ENCODE measurements at places on chromosomes 3 and 15.

GRCh38 chr3:114418107-114418506 is 124.3 kb downstream of the TIGIT start:
- no peak for DNase-seq

DNA sequence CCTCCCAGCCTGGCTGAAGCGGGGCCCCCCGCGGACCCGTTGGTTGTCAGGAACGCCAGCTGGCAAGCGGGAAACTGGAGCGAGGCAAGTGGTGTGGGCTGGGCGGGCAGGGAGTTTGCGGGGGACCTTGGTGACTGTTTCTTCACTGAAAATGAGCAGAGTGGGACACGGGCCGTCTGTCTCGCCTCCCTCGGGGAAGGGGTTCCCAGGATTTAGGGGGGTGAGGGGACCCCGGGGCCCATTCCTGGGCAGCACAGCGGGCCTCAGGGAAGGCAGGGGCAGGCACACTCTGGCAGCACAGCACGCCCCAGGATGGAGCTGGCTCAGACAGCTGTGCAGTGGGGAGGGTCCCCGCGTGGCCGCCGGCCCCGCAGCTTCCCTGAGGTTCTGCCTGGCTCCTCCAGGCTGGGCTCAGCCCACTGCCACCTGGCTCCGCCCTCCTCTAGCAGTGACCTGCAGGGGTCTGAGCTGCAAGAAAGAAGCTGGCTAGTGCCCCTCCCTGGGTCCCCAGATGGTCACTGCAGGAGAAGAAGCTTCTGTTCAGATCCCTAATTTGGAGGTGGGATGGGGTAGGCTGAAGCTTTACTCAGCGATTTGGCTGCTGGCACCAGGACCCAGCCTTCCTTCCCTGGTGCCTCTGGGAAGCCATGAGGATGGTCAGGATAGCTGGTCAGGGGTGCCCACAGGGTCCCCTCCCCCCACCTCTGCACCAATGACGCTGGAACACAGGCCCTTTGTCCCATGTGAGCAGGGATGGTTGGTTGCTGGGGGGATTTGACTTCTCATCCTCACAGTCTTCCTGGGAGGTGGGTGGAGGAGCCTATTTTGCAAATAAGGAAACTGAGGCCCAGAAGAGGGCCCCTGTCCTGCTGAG is 90.4 kb downstream of the TBC1D2B start:
- no peak for DNase-seq

DNA sequence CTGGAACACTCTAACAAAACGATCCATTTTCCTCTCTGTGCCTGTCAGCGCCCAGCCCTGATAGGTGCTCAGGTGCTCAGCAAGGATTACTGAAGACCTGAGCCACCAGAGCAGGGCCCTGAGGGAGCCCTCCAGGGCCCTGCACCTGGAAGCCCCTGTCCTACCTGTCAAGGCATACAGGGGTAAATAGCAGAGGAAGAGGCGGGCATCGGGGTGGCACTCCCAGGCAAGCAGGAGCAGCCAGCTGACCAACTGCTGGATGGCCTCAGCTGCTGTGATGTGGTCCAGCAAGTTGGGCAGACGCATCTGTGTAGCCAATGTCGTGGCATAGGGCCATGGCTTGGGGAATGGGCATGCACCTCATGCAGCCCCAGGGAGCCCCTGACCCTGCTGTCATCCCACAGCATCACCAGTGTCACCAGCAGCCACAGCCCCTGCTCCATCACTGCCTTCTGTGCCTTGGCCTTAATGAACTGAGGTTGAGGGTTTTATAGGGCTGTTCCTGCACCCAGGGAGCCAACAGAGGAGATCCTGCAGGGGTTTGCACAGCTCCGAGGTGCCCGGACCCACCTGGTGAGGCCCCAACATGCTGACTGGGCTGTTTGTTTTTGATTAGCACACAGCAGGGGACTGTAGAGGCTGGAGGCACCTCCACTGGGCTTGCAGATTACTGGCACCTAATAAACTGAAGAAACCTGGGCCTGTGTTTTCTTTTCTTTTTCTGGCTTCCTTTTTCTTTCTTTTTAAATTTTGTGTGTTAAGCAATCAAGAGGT is 7.9 kb upstream of the WDR6 start:
- no peak for DNase-seq

GRCh38 chr3:132228923-132229322 is 88.3 kb upstream of the ACP3 start:
- DNase-seq = no peak

GRCh38 chr3:4245671-4246070 is 57.5 kb upstream of the SETMAR start:
- no peak for DNase-seq

DNA sequence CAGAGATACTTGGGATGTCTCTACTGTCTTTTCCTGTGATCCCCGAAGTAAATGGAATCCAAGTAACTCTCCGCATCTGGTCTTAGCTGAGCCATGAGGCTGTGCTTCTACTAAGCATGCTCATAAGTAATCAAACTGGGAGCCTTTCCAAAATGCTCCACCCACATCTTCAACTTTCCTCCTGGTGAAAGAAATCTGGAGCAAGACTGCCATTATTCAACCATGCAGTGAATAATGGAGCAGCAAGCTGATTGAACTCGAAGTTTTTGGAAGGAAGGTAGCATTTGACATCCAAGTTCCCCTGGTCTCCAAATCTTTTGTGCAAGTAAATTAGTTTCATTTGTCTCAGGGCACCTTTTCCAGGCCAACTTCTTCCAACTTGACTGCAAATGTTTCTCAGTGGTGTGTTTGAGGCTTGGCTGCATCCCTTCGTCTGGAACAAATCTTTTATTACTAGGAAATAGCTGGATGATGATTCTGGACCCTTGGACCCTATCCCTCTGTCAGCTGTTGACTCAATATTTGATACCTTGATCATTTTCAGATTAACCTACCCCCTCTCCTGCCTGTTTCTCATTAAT is 19.4 kb downstream of the GXYLT2 start:
- no peak for DNase-seq

- DNase-seq = no peak
These were observed 70.4 kb downstream of the KLF13 start for GRCh38 chr15:31396881-31397560.

- DNase-seq = no peak
These were observed 504.1 kb downstream of the NTRK3 start for GRCh38 chr15:87752250-87752951.

DNA sequence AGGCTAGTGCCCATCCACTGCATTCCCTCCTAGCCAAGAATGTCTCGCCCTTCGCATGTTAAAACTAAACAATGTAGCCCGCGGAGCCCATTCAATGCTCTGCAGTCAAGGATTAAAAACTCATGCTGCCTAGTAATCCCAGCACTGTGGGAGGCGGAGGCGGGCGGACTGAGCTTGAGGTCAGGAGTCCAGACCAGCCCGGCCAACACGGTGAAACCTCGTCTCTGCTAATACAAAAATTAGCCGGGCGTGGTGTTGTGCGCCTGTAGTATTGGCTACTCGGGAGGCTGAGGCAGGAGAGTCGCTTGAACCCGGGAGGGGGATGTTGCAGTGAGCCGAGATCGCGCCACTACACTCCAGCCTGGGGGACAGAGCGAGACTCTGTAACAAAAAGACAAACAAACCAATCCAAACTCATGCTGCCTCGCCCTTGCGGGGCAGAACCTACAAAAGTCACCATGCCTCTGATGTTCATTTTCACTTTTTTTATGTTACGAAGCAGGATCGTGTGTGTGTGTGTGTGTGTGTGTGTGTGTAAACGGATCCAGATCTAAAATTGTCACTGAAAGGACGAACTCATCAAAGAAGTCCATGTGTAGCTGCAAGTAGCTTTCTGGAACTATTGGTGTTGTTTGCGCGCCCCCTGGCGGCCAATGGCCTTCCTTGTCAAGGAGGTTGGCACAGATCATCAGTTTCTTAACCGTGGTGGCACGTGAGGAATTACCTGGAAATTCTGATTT is 54.8 kb upstream of the SPESP1 start:
- DNase-seq = peak; percentile 86

- peak; percentile 10 for DNase-seq
These were observed 27.3 kb downstream of the ADCY5 start for GRCh38 chr3:123421353-123422174.

- DNase-seq = no peak
These were observed 68.2 kb downstream of the CD200R1L start for GRCh38 chr3:112778353-112778948.

- DNase-seq = no peak
These were observed 478.9 kb upstream of the GBE1 start for GRCh38 chr3:82240322-82240721.

- DNase-seq = no peak
These were observed 1.6 kb downstream of the TAGLN3 start for GRCh38 chr3:112000367-112000771.

- DNase-seq = peak; percentile 9
These were observed 3.5 kb upstream of the CPNE4 start for GRCh38 chr3:132038198-132038825.

DNA sequence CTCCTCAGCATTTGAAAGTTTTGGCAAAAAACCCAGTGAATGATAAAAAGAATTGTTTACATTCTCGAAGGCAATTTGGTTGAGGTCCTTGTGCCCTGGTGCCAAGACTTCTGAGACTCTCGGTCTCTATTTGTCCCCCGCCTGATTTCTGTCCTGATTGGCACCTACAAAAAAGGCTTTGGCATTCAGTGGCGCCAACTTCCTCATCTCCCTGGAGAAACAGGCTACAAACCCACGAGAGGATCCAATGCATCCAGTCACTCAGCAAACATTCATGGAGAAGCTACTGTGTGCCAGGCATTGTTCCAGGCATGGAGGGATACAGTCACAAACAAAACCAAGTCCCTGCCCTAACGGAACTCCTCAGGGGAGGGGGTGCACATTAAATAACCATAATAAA is 42.7 kb downstream of the HES1 start:
- no peak for DNase-seq

DNA sequence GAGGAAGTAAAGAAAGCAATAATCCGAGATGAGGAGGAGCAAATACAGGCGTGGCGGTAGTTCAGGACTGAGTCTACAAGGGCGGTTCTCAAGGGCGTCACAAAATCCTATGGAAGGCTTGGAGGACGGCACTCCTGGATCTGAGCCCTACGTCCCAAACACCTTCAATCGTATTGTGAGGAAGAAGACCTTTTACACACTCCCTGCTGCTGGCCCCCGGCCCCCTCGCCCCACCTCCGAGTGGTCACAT is 747 bp downstream of the PLD1 start:
- no peak for DNase-seq
